Naive thymus-derived CD8-positive, alpha-beta T cell (primary cell): ENCODE measurements at places on chromosomes 5 and 9. TPM values are rescaled to one million over a fixed set of nuclear protein-coding genes. Genes with fewer than 3 reads are reported as not detected.
A peak's percentile ranks its signal among the peaks of the same experiment; 100 is the strongest.

GRCh38 chr9:123761905-123762605 is 167.9 kb downstream of the DENND1A start:
- DNase-seq = no peak

GRCh38 chr5:10935536-10935935 is 174.5 kb upstream of the DAP start:
- DNase-seq = no peak

DNA sequence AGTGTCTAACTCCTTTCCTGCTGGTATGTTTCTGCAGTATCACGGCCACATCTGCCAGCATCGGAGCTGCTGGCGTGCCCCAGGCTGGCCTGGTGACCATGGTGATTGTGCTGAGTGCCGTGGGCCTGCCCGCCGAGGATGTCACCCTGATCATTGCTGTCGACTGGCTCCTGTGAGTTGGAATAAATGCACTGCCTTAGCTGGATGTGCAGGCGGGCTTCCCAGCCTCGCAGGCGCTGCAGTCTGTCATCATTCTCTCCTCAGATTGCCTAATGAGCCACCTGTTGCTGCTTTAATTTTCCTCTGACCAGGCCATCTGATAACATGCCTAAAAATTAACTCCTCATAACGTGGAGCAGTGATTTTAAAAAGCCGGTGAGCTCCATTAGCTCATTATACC is 79.1 kb upstream of the PLPP6 start:
- no peak for DNase-seq

DNA sequence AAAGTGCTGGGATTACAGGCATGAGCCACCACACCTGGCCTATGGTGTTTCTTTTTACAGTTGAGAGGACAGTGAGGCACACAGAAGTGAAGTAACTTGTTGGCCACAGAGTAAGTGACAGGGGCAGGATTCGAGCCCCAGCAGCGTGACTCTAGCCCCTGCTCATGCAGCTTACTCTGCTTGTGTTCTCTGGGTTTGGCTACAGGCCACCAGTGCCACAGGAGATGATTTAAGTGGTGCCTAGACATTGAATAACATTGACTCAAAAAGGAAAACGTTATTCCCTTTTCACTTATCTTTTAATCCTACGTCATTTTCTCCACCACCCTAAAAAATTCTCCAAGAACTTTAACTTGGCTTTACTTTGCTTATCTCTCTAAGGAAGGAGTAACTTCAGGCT is 61.4 kb downstream of the SNX24 start:
- DNase-seq = no peak

FBP2 gene
- not detected for polyA plus RNA-seq

- peak; percentile 95 for DNase-seq
Measured at GRCh38 chr9:105405514-105406131, 42.2 kb upstream of the FSD1L start.

SPEF2 gene
- polyA plus RNA-seq = 10.9 TPM

SPINK6 gene
- polyA plus RNA-seq = not detected

DNA sequence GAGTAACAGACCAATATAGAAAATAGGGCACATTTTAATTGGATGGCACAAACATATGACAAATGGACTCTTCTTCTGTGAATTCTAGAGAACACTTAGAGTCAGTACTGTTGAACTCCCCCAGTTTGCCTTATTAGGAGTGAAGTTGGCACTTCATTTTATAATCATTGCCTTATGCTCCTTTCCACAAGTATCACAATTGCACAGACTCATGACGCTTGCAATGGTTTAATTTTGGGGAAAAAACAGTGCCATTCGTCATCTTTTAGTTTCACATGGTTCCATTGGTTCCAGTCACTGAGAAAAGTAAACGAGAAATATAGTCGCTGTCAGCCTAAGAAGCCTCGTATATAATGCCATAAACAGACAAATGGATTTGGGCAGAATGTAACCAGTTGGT is 71.2 kb downstream of the LURAP1L start:
- no peak for DNase-seq

DNA sequence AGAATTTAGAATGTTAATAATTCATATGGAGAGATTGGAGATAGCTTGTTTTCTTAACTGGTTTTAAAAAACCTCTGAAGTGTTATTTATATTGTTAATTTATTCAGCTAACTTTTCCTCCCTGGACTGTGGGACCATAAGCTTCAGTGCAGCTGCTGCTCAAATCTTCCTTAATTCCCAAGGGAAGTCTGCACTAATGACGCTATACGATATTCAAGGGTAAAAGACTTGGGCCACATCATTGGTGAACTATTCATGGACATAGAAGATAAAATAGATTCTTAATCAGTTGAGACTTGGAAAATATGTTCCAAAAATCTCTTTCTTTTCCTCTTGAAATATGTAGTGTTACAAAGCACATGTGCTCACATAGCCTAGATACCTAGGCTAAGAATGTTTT is 31.1 kb upstream of the GAS1 start:
- no peak for DNase-seq

GRCh38 chr9:136225366-136225747 is 20.3 kb downstream of the QSOX2 start:
- DNase-seq = no peak

AFAP1L1 gene
- polyA plus RNA-seq = 1.1 TPM

DNA sequence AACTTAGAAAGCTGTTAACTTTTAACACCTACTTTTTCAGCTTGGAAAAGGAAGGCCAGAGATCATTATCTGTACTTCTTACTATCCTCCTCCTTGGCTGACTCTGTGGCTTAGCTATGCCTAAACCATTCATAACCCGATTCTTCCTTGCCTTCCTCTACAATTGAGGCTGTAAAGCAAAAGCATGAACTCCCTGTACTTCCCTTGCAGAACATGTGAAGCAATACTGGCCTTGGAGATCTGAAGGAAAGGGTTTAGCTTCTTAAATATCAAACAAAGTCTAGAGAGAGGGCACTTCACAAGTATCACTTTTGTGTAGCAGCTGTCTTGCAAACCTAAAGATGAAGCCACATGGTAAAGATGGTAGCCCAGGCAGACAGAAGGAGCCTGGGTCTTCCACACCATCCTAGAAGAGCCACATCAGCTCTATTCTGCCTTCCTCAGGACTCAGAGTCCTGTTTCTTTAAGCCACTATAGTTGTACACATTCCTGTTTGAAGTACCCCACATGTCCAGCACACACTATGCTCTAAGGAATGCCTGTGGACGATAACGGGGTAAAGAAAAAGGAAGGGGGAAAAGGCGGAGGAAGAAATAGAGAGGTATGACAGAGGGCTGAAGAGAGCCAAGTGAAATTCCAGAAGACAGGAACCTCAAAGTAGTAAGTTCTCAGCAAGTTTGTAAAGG is 169.2 kb downstream of the SLIT3 start:
- DNase-seq = no peak

GRCh38 chr9:93612796-93613154 is 36.4 kb downstream of the PHF2 start:
- DNase-seq = no peak

GRCh38 chr9:38391278-38392118 is 1.0 kb upstream of the ALDH1B1 start:
- DNase-seq = no peak
